ENCODE measurements at places on chromosomes 5 and 9.

DNA sequence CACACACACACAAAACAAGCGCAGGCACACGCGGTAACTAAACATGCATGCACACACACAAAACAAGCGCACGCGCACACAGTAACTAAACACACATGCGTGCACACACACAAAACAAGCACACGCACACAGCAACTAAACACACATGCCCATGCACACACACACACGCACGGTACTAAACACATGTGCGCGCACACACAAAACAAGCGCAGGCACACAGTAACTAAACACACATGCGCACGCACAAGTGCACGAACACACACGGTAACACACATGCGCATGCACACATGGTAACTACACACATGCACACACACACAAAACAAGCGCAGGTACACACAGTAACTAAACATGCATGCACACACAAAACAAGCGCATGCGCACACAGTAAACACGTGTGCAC, 19.9 kb upstream of the SLC6A3 start:
- DNase-seq, result no peak

DNA sequence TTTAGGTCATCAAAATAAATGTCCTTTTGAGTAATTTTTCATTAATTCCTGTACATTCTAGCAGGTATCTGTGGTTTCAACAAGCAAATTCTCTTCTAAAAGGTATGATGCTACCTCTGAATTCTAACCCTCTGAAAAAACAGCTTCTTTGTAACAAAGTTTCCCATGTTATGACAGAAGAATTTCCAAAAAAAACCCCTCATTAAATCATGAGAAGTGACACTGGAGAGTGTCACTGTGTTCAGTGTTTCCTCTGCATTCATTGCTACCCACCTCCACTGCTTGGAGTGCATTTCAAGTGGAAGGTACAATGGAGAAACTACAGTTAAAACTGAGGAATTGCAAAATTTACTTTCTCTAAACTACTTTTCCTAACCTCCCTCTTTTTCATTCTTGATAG, 10.1 kb downstream of the CDKN2A start:
- DNase-seq, result no peak

DNA sequence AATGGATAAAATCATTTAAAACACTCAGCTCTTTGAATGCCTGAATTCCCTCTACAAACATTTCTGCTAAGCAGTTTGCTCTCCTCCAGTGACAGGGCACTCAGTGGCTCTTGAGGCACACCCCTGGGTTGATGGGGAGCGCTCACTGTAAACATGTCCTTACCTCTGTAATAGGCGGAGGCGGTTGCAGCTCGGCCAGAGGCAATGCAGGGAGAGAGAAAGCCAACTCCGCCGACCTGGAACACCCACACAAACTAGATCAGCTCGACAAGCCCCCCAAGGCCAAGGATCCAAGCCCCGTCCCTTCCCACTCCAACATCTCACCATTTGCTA, 329 bp downstream of the CDC23 start:
- DNase-seq, result no peak

GRCh38 chr5:103444333-103445038, 118.1 kb downstream of the NUDT12 start:
- no peak for DNase-seq

DNA sequence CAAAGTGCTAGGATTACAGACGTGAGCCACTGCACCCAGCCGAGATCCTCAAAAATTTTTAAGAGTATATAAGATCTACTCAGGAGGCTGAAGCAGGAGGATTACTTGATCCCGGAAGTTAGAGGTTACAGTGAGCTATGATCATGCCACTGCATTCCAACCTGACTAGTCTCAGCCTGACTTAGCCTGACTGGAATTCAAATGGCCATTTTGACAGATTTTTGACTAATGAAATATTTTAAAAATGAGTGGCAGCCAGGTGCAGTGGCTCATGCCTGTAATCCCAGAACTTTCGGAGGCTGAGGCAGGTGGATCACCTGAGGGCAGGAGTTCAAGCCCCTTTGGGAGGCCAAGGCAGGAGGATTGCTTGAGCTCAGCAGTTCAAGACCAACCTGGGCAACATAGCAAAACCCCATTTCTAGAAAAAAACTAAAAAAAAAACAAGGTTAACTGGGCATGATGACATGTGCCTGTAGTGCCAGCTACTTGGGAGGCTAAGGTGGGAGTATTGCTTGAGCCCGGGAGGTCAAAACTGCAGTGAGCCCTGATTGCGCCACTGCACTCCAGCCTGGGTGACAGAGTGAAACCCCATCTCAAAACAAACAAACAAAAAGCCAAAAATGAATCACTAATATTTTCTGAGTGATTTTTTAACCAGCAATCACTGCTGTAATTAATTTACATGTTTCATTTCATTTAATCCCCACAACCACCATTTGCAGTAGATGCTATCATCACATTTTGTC, 16.6 kb downstream of the ATOX1 start:
- DNase-seq, result no peak

GRCh38 chr5:34767180-34767579, 71.8 kb upstream of the TTC23L start:
- no peak for DNase-seq

DNA sequence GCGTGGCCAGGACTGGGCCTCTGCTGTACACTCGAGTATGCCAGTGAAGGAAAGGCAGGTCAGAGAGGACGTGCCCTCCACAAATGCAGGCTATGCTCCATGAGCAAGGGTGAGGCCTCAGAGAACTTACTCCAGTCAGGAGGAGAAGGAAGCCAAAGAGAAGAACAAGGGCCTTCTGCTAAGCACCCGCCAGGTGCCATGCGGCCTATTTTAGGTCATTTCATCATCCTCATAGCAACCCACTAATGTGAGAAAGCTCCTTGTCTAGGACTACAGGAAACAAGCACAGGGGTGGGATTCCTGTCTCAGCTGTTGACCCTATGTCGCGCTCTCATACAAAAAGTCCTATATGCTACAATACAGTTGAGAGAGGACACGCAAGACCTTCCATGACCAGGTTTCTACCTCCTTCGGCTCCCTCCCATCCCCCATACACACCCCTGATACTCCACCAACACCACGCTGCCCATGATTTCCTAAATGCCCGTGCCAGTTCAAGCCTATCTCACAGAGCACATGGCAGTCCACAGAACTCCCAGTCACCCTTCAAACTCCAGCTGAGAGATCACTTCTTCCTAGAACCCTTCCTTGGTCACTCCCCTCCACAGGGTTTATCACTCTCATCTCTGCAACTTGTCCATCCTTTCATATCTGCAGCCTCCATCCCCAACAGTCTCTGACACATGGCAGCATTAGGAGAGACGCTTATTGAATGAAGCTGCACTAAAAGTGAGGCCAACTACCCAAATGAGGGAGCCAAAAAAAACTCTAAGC, 26.8 kb downstream of the PSMB7 start:
- DNase-seq, result no peak

DNA sequence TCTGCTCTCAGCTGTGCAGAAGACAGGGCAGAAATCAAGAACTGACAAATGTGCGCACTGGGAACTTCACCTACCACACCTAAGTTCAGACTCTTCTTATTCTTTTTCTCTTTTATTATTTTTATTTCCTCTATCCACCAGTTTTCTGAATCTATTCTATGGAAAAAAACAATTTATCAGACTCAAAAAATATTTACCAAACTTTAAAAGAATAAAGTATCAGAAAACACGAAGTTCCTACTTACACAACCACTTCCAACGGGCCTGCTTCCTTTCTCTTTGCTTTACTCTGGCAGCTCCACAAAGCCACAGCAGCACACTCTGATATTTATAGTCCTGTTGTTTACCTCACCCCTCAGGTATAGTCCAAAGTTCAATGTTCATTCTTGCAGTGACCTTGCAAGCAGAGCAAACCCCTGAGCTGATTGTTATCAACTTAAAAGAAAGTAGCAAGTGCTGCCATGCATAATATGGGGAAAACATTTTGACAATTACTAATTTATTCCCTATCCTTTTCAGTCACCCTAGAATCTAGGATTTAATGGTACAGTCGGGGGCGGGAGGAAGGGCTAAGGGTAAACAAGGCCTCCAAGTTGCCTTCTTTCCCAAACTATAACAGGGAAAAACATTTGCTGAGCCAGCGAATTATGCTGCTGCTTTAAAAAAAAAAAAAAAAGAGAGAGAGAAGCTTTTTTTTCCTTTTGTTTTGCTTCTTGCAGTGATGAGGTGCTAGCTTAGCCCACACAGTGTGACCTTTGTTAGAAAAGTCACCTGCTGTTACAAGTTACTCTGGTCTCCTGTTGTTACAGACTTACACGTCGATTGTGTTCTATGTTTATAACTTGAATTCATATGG, at the start of gene SELENOP:
SELENOP (minus strand) TSS at position 302 of the 856 bp plus-strand sequence. CDS start 3,539 bp downstream, outside the sequence.
- DNase-seq, result peak; percentile 23

DNA sequence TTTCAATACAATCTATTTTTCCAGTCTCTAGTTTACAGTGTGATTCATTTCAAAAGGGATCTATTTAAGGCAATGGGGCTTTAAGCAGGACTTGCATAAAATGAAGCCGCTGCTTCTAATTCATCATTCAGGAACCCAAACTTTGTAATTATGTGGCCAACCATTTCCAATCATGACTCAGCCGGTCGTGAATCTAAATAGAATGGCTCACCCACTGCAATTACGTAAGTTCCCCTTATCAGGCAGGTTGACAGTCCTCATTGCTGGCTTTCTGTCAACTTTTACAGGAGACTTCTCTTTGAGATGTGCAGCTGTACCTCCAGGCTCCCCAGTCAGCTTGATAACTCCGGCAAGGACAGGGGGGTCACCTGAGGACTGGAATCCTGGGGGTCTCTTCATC, 152.8 kb upstream of the DAP start:
- DNase-seq, result no peak

- DNase-seq, result no peak
Observed at GRCh38 chr5:5372930-5373329, 49.5 kb upstream of the ICE1 start.

GRCh38 chr5:1476181-1476966, 31.1 kb upstream of the SLC6A3 start:
- no peak for DNase-seq

GRCh38 chr5:126519637-126520592, 75.1 kb downstream of the ALDH7A1 start:
- DNase-seq, result no peak

- no peak for DNase-seq
Observed at GRCh38 chr5:157252711-157253465, 13.0 kb upstream of the CYFIP2 start.

- no peak for DNase-seq
Observed at GRCh38 chr9:14535161-14535955, 157.9 kb downstream of the ZDHHC21 start.

- no peak for DNase-seq
Observed at GRCh38 chr5:116696366-116696765, 121.7 kb upstream of the SEMA6A start.

DNA sequence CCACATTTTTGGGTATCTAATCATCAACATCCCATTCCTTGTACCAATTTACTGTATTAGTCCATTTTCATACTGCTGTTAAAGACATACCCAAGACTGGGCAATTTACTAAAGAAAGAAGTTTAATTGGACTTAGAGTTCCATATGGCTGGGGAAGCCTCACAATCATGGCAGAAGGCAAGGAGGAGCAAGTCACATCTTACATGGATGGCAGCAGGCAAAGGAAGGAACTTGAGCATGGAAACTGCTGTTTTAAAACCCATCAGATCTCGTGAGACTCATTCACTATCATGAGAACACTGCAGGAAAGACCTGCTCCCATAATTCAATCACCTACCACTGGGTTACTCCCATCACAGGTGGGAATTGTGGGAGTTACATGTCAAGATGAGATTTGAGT, 95.4 kb upstream of the SLCO6A1 start:
- no peak for DNase-seq

- no peak for DNase-seq
Observed at GRCh38 chr5:33994845-33995244, 10.4 kb upstream of the SLC45A2 start.

DNA sequence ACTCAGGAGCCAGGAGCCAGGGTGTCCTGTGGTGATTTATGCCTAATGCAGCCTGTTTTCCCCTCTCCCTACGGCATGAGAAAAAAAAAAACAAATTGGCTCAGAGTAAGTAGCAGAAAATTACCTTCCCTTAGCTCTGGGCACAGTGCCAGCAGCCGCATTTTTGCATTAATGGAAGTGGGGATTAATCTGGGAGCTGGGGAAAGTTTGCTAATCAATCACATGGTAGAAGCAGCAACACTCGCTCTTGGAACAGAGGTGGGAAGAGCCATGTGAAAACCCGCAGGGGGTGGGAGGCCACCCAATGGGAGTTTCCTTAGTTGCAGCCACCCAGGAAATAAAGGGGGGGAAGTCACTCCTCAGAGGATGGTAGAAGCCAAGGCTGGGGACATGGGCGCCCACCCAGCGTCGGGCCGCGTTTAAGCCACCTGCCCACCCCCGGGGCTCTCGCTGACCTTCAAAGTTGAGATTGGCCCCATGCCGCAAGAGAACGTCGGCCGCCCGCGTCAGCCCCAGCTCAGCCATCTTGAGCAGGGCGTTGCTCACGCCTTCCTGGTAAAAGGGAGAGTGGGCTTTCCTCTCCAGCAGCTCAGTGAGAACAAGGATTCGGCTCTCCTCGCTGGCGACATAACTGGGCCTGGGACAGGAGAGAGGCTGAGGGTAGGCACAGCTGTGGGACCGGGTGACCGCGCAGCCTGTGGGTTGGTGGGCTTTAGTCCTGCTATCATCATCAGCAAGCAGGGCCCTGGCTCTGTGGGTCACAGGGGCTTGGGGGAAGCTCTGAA, 1.7 kb downstream of the ASB6 start:
- no peak for DNase-seq

DNA sequence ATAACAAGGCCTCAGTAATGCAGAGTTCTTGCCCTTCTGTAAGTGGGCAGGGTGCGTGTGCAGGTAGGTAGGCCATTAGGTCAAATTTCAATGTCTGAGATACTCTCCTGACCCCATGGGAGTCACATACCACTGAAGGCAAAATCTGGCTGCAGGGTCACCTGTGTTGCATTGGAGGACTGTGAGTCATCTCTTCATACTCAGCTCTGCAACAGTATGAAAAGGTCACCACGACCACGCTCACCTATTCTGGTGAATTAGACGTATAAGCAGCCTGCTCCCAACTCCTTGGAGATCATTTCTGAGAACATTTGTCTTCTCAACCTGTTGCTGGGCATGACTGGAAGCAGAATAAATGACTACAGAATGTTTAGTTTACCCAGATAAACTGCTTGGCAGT, 599.8 kb downstream of the PDE4D start:
- no peak for DNase-seq

DNA sequence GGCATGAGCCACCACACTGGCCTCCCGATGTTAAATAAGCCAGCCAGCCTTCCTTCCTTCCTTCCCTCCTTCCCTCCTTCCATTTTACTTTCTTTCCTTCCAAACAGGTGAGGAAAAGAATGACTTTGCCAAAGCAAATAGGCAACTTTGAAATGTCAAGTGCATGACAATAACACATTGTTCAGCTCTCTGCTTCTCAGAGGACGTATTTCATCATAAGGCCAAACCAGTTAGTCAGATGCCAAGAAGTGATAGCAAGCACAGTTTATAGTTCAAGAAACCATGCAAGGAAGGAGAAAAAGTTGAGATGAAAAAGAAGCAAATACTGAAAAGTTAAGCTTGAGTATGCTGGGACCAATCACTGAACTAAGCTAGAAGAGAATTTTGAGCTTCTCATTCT, 29.5 kb downstream of the POU4F3 start:
- DNase-seq, result no peak

- DNase-seq, result no peak
Observed at GRCh38 chr5:171330021-171330420, 21.0 kb downstream of the TLX3 start.

- no peak for DNase-seq
Observed at GRCh38 chr5:120155873-120156272, 308.2 kb upstream of the PRR16 start.

Measured in progenitor cell of endocrine pancreas (in vitro differentiated cells).